Frontal cortex (tissue), 4 donors: ENCODE measurements at places on chromosomes 4 and X.

GRCh38 chr4:33998291-33998690, 2246.0 kb downstream of the ARAP2 start:
- DNase-seq = no peak

DNA sequence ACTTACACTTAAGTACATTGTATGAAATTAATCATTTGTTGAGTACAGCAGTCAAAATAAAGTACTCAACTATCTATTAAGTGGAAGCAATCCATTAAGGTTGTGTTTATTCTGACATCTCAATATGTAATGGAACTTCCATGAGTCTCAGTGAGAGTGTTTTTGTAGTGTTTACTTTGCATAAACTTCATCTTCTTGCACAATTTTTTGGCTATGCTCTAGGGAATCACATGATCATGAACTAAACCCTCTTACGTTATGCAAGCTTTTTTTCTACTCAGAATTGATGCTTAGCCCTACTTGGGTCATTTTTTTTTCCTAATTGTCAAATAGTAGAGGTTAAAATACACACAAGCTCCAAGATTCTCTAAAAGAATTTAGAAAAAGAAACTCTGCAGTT, 21.1 kb upstream of the PIGA start:
- no peak for DNase-seq

DNA sequence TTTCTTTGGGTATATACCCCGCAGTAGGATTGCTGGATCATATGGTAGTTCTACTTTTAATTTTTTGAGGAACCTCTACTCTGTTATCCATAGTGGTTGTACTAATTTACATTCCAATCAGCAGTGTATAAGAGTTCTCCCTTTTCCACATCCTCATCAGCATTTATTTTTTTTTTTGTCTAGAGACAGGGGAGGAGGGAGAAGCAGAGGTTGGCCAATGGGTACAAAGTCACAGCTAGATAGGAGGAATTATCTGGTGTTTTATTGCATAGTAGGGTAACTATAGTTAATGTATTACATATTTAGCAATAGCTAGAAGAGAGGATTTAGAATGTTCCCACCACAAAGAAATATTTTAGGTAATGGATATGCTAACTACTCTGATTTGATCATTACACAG, 107.4 kb downstream of the TSPAN7 start:
- DNase-seq = no peak

GRCh38 chr4:99845708-99846469, 29.3 kb downstream of the DAPP1 start:
- no peak for DNase-seq

DNA sequence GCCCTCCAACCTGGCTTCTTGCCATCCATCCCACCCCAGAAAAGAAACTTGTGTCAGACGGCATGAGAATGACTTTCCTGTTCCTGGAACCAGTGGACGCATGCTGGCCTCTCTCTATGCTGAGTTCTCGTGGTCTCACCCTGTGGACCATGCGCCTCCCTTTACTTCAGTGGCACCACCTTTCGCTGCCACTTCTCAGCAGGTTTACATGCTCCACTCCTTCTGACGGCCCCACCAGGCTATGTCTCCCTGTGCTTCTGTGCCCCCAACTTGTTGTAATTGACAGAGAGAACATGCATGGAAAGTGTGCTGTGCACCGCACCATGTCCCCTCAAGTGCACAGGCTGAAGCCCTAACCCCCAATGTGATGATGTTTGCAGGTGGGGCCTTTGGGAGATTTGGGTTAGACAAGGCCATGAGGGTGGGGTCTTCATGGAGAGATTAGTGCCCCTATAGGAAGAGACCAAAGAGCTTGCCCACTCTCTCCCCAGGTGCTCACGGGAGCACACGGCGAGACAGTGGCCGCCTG, 3.1 kb upstream of the PPP2R2C start:
- DNase-seq = no peak
